Glomerular endothelial cell (primary cell): ENCODE measurements at places on chromosomes 16 and 17.

- DNase-seq = no peak
These were observed 308.9 kb upstream of the MON1B start for GRCh38 chr16:76882105-76882504.

DNA sequence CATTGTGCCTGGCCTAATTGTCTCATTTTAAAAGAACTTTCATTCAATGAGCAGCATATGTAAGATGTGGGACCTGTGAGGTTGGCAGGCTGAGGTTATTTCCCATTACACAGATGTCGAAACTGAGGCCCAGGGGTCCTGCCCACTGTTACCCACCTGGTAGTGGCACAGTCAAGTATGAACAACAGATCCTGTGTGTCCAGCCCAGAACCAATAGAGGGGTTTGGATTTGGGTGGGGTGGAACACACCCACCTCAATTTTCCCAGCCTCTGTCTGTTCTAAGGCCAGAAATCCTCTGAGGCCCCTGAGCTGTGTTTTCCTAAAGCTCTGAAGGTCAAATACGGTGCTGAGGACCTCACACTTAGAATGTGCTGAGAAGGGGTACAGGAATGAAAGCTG, 179.5 kb downstream of the XYLT1 start:
- DNase-seq = no peak

DNA sequence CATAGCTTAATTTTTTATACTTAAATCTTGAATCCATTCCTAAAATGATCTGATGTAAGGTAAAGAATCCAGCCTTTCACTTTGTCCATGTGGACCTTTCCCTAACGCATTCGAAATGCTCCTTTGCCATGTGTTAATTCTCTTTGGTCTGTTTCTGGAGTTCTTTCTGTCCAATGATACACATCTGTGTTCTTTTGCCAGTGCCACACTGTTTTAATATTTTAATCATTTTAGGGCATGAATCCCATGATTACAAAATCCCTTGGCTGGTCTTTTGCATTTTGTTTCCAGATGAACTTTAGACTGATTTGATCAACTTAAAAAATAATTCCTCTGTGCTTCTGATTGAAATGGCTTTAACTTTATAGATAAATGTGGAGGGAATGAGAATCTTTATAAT, 74.1 kb downstream of the NTN1 start:
- DNase-seq = no peak

DNA sequence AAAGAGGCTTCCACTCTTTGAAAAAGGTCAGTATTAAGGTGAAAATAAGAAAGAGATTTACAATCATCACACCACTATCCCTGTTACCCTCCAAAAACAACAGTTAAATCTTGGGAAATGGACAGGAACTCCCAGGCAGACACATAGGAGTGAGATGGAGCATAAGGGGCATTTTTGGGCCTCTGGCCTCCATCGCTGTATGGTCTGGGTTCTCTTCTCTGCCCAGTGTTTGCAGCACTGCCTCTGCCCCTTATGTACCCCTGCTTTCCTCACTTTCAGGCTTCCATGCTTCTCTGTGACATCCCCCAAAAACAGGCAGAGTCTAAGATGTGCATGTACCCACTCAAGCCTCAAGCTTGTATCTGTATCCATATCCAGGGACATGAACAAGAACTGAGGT, 630 bp upstream of the HOXB2 start:
- no peak for DNase-seq

DNA sequence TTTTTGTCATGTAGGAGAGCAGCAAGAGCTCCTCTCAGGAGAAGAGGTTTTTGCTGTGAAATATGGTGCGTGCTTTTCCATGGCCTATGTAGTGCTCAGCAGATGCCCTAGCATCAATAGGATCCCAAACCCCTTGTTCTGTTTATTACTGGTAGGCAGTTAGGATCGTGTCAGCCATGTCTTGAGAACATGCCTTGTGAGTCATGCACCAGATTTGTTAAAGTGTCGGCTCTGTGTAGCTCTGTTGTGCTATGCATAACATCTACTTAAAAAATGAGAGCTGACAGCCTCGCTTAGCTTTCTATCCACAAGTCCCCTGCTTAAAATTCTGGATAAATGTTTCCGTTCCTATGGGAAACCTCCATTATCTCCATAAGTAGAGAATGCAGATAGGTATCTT, 4.4 kb upstream of the EIF4A3 start:
- DNase-seq = no peak

DNA sequence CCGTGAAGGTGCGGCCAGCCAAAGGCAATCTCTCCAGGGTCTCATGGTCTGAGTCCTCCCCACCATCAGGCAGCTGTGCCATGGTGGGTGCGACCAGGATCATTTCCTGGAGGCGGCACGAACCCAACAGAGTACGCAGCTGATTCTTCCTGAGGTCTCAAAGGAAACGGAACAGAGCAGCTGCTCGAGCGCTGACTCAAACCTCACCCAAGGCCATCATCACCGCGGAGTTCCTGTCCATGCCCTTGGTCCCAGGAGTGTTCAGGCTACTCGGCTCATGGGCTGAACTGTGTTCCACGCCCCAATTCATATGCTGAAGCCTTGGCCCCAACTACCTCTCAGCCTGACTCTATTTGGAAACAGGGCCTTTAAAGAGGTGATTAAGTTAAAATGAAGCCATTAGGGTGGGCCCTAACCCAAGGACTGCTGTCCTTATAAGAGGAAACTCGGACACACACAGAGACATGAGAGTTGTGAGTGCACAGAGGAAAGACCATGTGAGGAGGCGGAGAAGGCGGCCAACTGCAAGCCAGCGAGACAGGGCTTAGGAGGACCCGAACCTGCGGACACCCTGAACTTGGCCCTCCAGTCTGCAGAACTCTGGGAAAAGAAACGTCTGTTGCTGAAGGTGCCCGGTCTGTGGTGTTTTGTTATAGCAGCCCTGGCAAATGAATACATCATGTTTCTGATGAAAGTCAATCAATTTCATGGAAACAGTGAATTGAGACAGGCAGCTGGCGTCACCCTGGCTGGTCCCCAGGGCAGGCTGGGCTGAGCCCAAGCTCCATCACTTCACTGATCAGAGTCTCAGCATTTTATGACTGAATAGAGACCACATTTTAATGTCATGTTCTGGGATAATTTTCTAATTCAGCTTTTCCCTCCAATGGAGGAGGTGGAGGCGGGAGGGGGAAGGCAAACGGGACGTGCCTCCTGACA, 13.7 kb downstream of the MXRA7 start:
- DNase-seq = no peak

DNA sequence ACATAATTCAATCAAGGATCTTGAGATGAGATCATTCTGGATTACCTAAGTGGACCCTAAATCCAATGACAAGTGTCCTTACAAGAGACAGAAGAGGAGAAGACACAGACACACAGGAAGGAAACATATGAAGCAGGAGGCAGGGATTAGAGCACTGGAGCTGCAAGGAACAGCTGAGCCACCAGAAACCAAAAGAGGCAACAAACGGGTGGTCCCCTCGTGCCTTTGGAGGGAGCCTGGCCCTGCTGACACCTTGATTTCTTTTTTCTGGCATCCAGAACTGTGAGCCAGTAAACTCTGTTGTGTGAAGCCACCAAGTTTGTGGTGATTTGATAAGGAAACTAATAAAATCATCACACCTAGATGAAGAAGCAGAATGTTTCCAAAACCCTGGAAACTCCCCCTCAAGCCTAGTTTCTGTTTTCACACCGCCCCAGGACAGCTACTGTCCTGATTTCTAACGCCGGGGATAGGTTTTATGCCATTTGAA, 115.2 kb downstream of the PITPNC1 start:
- DNase-seq = no peak

GRCh38 chr16:79770244-79771064, 169.9 kb upstream of the MAF start:
- DNase-seq = no peak

- no peak for DNase-seq
These were observed 765 bp upstream of the ADORA2B start for GRCh38 chr17:15943971-15944758.

- no peak for DNase-seq
These were observed 890 bp upstream of the CLDN7 start for GRCh38 chr17:7262935-7263800.

DNA sequence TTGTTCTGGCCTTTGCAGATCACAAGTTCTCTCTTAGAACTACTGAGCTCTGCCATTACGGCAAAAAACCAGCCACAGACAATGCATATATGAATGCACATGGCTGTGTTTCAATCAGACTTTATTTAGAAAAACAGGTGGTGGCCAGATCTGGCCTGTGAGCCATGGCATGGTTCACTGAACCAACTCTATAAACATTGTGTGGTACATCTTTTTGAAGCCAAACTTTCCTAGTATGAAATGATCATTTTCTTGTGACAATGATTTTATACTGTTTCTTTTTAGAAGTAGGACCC, 65.9 kb upstream of the AMZ2 start:
- no peak for DNase-seq

DNA sequence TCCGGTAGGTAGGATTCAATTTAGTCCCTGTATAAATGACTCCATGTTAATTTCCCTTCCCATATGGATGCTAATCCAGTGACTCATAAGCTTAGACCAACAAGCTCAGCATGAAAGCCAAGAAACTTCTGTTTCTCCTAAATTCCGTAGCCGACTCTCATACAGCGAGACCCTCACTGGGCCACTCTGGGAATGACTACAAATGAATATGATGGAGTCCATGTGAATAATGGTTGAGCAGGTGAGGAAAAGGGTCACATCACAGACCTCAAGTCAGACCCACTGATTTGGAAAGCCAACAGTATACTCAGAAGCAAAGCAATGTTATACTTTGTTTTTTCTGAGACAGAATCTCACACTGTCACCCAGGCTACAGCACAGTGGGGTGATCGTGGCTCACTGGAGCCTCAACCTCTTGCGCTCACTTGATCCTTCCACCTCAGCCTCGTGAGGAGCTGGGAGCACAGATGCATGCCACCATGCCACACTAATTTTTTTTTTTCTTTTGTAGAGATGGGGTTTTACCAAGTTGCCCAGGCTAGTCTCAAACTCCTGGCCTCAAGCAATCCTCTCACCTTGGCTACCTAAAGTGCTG, 14.6 kb downstream of the RSL1D1 start:
- no peak for DNase-seq

- no peak for DNase-seq
These were observed 43.5 kb downstream of the ABAT start for GRCh38 chr16:8717892-8718415.

GRCh38 chr17:2904135-2904534, 107.9 kb downstream of the RAP1GAP2 start:
- no peak for DNase-seq

DNA sequence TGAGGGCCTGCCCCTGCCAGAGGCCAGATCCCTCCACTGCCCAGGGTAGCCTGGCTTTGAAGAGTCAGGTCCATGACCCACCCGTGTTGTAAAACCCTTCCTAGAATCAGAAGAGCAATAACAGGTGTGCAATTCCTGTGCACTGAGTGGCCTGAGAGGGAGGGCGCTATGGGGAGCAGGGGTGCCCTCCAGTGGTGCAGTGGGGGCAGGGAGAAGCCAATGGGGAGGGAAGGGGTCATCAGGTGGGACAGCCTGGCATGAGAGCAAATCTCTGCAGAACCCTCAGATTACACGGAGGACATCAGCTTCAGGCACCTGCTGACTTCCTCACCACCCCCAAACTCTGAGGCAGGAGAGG, 72.9 kb upstream of the ZNF469 start:
- DNase-seq = no peak

DNA sequence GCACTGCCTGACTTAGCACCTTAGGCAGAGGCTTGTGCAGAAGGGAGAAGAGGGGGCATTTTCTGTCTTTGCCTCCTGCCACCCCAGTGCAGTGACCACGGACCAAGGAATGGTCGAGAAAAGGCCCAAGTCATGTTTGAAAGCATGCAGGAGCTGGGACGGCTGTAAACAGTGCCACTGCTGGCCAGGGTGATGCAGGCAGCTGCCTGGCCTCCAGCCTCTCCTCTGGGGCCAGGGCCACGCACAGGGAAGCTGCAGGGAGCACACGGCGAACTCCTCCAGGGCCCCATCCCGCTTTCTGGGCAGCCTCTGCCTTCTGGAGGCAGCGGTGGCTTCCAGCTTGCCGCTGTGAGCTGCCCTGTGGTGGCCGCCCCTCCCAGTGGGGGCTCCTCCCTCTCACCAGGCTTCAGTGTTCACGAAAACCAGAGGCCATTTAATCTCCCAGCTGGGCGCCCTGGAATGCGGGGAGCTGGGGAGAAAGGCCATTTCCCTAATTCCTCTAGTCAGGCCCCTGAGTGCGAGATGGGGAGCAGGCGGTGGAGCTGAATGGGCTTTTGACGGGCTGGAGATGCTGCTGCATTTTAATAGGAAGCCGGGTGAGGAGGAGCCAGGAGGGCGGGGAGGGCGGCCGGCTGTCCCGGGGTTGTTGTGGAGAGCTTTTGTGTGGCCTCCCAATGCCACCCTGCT, 28.7 kb upstream of the DNAI2 start:
- DNase-seq = no peak

DNA sequence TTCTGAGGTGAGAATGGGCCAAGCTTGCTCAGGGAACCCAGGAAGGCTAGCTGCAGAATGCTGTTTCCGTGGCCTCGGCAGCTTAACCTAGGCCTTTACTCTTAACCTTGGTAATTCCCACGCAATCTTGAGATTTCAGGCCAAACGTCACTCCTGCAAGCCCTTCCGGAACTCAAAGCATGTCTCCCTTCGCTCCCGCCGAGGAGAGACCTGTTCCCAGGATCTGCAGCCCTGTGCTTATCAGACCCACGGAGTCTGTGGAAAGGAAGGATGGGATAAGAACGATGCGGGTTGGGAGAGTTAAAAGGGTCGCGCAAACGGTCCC, 524 bp upstream of the ZFP3 start:
- DNase-seq = no peak

DNA sequence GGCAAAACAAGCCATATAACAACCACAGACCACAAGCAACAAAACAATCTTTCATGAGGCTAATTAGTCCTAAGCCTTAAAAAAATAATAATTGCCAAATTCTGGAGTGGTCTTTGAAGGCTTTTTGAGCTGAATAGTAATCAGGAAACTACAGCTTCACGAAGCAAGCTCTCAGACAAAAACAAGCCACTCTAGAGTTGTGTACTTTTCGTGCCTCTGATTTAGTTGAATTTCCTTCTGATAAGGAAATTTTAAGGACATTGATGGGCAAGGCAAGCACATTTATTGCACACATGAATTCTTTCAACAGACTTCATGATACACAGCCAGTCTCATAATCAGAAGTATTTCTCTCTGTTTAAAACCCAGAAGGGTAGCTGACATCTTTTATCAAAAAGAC, 130.8 kb upstream of the IRX3 start:
- no peak for DNase-seq

DNA sequence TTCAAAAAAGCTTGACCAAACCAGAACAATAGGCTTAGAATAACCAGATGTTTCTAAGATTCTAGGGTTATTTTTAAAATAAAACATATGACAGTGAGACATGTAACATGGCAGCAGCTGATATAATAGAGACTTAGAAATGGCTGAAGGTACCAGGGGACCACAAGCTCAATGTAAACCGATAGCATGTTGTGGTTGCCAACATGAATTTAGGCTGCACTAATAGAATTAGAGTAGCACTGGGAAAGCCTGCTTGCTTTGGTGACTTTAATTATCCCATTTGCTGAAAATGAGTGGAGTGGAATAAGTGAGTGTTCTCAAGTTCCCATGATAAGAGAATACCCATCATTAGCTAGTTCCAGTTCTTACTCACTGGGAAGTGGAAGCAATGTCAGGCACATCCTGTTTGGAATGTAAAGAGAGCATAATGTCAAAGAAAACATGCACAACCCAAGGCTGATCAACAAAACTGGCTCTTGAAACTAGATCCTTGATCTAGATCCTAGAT, 621.2 kb upstream of the CDH5 start:
- DNase-seq = no peak
